CD4-positive, alpha-beta T cell treated with Interleukin-6 at 100 ng/mL for 8 hours (primary cell): ENCODE measurements at places on chromosomes 7 and 10.
A peak's percentile ranks its signal among the peaks of the same experiment; 100 is the strongest.

GRCh38 chr10:84039957-84040356 is 99.4 kb upstream of the GHITM start:
- no peak for DNase-seq

DNA sequence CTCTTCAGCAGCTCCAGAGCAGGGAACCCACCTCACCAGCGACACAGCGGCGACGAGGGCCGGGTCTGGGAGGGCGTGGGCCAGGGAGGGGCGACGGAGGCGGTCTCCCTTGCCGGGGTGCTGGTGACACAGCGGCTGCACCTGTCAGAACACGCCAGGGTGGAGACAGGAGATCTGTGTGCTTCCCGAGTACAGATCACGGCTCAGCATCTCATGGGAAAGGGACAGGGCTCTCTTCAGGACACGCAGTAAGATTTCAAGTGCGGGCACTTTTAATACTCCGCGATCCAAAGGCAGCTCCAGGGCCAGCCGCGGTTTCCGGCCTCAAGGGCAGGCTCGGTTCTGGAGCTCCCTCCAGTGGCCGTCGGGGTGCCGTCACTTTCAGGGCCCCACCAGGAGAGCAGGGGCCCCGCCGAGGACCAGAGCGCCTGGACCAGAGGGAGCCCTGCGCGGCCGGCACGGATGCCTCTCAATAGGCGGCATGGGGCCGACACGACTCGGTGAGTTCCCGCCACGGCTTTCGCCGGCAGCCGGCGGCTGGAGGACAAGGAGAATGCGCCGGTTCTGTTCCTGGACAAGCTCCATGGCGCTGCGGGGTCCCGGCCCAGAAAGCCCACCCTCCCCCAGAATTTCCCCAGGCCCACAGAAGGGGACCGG is 21.4 kb downstream of the GPR146 start:
- DNase-seq, result peak; percentile 83

DNA sequence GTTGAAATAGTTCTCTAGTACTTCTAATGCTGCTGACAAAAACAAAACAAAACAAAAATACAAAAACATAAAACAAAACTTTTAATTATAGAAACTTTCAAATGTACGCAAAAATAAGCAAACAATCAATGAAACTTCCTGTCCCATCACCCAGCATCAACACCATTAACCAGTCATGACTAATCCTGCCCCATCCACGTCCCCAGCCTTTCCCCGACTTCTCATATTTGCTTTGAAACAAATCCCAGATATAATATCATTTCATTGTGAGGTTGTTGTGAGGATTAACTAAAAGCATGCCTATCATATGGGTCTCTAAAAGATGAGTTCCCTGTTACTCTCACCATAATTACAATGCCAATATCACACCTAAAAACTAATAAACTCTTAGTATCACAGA is 55.7 kb downstream of the CSTF2T start:
- DNase-seq, result no peak

- DNase-seq, result no peak
These were observed 391.0 kb upstream of the NRP1 start for GRCh38 chr10:33725430-33725829.

DNA sequence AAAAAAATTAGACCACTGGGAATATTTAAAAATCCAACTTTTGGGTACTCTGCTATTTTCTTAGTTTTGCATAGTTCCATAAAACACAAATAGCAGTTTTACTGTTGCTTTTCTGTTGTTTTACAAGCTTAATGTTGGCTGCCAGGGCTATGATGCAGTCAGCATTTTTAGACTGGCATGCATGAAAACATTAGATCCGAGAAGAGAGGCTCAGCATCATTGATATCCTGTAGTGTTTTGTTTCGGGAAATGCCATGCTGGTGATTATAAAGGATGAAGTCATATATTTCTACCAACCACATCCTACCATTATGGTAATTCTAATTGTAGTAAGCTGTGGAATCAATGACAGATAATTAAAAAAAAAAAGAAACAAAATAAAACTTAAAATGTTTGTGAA is 104.6 kb downstream of the MBL2 start:
- no peak for DNase-seq

- no peak for DNase-seq
These were observed 47.5 kb upstream of the AGMO start for GRCh38 chr7:15609287-15609686.

GRCh38 chr7:107427462-107427861 is 42.4 kb upstream of the GPR22 start:
- DNase-seq, result no peak

DNA sequence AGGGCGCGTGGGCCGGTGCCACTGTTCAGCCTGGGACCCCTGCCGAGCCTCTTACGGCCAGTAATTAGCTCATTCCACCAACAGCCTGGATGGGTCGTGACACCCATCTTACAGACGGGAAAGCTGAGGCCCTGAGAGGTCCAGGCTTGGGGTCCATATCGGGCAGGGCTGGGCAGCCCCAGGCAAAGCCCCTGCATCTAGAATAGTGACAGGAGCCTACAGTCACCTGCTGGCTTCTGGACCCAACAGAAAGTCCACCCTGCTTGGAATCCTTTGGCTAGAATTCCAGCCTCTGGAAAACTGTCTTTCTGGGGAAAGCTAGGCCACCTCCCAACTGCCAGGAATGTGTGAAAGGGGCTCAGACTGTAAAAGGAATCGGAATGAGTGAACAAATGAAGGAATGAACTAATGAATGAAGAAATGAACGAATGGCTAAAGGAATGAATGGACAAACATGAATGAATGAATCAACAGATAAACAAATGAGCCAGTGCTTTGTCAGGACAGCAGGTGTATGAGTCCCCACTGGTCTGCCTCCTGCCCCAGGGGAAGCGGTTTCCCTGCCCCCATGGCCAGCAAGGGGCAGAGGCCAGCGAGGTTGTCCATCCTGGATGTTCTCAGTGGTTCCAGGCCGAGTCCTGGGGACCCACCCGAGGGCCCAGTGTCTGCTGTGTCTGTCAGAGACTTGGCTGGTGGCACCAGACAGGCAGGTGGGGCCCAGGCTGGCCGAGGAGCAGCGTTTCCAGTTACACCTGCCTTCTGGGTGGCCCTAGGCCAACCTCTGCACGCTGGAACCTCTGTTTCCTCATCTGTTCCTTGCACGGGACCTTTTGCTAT is 24.1 kb upstream of the PDGFA start:
- DNase-seq, result no peak

DNA sequence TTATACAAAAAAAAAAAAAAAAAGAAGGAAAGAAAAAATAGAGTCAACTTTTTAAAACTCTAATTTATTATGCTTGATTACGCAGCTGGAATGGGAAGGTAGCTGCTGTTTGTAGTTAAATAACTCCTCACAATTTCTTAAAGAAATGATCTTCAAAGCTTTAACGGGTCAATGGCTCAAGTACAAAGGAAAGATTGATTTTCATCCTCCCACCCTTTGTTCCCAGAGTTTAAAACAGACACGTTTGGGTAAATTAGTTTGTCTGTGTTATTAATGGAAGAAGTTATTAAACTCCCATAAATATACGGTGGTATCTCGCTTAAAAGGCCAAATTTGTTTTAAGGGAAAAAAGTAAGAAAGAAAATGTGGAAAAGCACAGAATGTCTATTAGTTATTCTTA is 179.3 kb downstream of the EMX2 start:
- DNase-seq, result no peak

DNA sequence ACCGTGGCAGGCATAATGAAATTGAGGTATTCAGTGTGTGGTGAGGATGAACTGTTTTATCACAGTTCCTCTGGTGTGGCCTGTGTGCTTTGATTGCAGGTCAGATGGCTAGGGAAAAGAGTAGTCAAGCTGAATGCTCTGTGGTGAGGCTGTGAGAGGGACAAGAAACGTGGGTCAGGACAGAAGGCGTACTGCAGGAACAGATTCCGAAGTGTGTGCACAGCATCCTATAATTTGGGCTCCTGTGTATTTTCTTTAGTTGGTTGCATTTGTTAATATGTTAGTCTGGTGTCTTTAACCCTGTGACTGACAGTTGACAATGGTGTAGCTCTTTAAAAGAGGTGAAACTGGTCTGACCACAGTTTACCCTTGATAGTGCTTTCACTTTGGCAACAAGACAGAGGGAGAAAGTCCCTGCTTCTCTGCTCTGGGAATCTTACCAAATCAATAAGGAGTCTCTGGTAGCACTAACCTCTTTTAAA is 76.5 kb downstream of the AUTS2 start:
- DNase-seq, result no peak

- DNase-seq, result no peak
These were observed 290.0 kb upstream of the MKI67 start for GRCh38 chr10:128416231-128416630.

DNA sequence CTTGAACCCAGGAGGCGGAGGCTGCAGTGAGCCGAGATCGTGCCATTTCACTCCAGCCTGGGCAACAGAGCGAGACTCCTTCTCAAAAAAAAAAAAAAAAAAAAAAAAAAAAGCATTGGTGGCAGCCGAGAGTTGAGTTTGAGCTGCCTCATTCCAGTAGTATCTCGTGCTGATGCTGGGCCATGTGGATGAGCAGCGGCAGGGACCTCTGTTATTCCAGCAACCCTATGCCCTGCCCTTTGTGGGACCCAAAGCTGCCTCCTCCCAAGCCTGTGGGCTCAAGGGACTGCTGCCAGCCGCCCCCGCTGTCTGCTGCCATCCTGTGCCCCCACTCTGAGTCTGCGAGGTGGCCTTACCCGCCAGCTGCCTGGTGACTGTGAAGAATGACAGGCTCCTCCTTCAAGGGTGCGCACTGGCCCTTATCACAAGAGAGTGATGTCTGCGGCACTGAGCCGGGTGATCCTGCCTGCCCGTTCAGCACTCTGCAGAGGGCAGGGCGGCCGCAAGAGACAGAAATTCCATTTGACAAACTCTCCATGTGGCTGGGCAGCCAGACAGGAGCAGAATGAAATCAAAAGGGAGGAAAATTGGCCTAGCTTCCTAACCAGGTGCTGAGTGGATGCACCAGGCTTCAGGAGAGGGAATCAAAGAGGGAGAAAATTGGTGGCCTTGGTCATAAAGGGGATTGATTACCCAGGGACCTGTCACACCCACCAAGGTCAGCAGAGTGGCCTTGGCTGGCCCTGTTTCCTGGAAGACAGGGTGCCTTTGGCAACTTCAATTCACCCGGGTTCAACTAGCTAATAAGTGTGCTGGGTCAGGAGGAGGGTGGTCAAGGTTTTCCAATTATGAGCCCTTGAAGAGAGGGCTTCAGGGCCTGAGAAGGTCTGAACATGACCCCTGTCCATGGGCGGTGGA is 65.3 kb upstream of the ZMIZ1 start:
- DNase-seq, result no peak

GRCh38 chr7:93147363-93147762 is 822 bp downstream of the SAMD9L start:
- DNase-seq, result peak; percentile 51

DNA sequence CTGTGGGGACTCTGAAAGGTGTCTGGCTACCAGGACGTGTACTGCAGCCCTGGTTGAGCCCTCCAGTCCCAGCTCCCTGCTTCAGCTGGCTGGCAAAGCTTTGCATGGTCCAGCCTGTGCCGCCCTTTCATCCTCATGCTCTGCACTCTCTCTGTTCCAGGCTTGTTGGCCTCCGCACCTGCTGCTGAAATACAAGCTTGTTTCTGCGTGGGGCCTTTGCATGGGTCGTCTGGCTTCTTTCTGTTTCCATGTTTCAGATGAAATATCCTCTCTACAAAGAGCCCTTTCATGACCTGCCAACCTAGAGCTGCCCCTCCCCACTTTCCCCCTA is 45.9 kb downstream of the TSPAN15 start:
- DNase-seq, result no peak

GRCh38 chr7:25117226-25118047 is 7.6 kb downstream of the CYCS start:
- DNase-seq, result no peak

DNA sequence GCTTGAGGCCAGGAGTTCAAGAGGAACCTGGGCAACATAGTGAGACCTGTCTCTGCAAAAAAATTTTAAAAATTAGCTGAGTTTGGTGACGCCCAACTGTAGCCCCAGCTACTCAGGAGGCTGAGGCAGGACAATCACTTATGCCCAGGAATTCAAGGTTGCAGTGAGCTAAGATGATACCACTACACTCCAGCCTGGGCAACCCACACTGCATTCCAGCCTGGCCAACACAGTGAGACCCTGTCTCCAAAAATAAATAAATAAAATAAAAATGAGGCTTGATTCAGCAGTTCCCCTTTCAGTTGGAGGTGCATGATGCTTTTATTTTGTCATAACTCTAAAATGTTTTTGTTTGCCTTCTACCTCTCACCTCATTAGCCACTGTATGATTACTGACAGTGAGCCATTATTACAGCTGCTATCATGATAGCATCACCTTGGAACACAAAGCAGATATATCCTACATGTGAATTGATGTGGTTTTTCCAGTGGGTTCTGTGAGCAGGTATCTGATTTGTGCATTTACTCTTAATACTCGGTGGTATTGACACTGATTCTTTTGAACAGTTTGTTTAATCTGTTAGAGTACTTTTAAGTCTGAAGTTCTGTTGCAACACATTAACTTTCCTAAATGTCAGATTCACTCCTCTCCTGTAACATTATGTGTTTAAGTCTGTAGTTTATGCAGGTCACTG is 49.1 kb downstream of the ARID5B start:
- no peak for DNase-seq

GRCh38 chr7:19118636-19119371 is 1.4 kb upstream of the TWIST1 start:
- DNase-seq, result no peak
